ENCODE measurements at places on chromosomes 3 and 15. TPM values are rescaled to one million over a fixed set of nuclear protein-coding genes. Genes with fewer than 3 reads are reported as not detected.

DNA sequence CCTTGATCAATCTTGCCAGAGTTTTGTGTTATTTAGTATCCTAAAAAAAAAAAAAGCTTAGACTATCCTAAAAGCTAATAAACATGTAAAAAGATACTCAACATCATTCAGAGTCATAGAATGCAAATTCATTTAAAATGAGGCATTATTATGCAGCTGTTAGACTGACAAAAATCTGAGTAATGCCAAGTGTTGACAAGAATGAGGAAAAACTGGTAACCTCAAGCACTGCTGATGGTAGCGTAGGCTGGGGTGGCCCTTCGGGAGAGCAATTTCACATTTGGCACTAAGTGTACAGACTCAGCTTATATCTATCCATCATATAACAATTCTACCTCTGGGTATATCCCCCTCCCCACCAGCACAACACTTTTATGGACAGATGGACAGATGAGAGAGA, 280.4 kb downstream of the RAP2B start:
- no peaks in the 10 kb centered on the region for H3K36me3 ChIP-seq
- H3K27ac ChIP-seq: no peak overlapping the region
- no peaks in the 10 kb centered on the region for H3K4me1 ChIP-seq

The NR2E3 gene
- polyA plus RNA-seq: 0.54 TPM

DNA sequence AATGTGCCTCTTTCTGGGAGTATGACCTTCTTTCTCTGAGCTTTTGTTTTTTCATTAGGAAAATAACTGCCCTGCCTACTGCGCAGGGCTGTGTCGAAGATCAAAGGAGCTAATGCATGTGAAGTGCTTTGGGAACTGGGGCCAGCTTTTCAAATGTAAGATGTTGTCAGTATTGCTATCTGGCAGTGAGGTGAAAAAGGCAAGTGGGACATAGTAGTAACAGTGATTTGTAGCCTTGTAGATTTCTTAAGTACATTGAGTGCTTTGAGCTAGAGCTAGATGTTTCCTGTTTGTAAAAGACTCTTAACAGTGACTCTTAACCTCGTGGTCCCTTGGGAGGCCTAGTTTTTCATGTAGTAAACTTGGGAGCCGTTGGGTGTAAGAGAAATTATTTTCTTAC, 126.5 kb downstream of the ECT2 start:
- no peaks in the 10 kb centered on the region for H3K27me3 ChIP-seq
- DNase-seq: no peak
- H3K36me3 ChIP-seq: no peaks in the 10 kb centered on the region
- no peaks in the 10 kb centered on the region for H3K4me1 ChIP-seq

- H3K27ac ChIP-seq: no peak overlapping the region
- DNase-seq: no peak
- H3K36me3 ChIP-seq: no peaks in the 10 kb centered on the region
- no peaks in the 10 kb centered on the region for H3K4me1 ChIP-seq
Observed at GRCh38 chr3:133964547-133964946, 65.2 kb downstream of the SLCO2A1 start.

The SLITRK3 gene
- polyA plus RNA-seq: 1.1 TPM

- DNase-seq: no peak
- no peak overlapping the region for H3K4me3 ChIP-seq
- H3K36me3 ChIP-seq: no peaks in the 10 kb centered on the region
- no peak overlapping the region for H3K27ac ChIP-seq
- H3K4me1 ChIP-seq: no peaks in the 10 kb centered on the region
- no peaks in the 10 kb centered on the region for H3K27me3 ChIP-seq
Observed at GRCh38 chr3:77412021-77412438, 372.1 kb downstream of the ROBO2 start.

The NANOGP8 gene
- 0.30 TPM for polyA plus RNA-seq

DNA sequence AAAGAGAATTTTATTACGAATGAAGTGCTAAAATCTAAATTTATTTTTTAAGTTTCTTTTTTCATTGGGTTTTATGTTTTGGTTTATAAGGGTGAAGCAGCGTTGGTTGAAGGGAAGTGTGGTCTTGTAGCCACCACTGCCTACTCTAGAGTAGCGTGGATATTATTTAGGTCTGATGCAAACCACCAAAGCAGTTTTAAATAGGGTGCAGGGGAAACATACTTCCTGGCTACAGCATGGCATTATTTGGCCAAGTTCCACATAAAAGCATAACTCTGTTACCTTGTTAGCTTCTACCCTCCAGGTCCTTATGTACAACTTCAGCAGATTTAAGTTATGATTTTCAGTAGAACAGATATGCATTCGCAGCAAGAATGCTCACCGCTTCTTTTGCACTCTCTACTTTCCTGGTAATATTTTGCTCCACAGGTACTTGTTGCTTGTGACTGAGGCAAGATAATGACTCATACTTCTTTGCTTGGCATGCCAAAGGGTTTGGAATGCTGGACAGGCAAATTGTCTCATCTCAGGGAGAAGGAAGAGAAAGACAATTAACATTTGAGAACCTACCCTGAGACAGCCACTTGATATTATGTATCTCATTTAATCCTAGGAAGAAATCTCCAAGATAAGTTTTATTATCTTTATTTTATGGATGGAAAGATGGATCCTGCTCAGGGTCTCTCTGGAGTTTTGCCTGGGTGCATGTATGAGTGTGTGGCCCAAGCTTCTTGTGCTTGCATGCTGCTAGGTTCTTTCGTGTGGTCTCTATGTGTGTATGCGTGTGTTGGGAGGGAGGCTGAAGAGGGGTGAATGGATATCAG, 5.4 kb downstream of the TGFBR2 start:
- peaks cover 9% of the 10 kb centered on the region for H3K4me1 ChIP-seq
- H3K27me3 ChIP-seq: no peaks in the 10 kb centered on the region
- no peak overlapping the region for H3K4me3 ChIP-seq
- DNase-seq: no peak
- H3K27ac ChIP-seq: no peak overlapping the region
- H3K36me3 ChIP-seq: no peaks in the 10 kb centered on the region

- H3K4me1 ChIP-seq: peaks cover 14% of the 10 kb centered on the region
- no peaks in the 10 kb centered on the region for H3K27me3 ChIP-seq
- H3K27ac ChIP-seq: peak overlapping the region; percentile 5
- H3K4me3 ChIP-seq: no peak overlapping the region
- peak; percentile 70 for DNase-seq
- H3K36me3 ChIP-seq: no peaks in the 10 kb centered on the region
Observed at GRCh38 chr3:124351430-124352148, 359.7 kb upstream of the ROPN1 start.

The GCSAM gene
- 3.7 TPM for polyA plus RNA-seq

The UNC13C gene
- 1.1 TPM for polyA plus RNA-seq

DNA sequence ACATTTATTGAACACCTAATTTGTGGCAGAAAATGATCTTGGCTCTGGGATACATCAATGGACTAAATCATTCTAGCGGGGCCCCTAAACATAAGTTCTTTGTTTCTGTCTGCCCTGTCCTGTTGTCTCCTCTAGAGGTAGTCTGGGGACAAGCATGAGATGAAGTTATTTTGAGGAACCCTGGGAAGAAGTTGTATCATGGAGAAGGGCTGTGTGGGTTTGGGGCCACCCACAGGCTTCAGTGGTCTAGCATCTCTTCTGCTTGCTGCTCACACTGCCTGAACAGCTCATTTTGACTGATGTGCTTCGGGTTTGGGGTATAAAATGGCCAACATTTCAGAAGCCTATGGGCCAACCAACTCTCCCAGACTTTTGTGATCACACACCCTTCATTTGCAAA, 50.3 kb upstream of the OSBPL11 start:
- no peaks in the 10 kb centered on the region for H3K27me3 ChIP-seq
- peaks cover 37% of the 10 kb centered on the region for H3K4me1 ChIP-seq
- DNase-seq: no peak
- H3K27ac ChIP-seq: no peak overlapping the region
- no peak overlapping the region for H3K4me3 ChIP-seq

DNA sequence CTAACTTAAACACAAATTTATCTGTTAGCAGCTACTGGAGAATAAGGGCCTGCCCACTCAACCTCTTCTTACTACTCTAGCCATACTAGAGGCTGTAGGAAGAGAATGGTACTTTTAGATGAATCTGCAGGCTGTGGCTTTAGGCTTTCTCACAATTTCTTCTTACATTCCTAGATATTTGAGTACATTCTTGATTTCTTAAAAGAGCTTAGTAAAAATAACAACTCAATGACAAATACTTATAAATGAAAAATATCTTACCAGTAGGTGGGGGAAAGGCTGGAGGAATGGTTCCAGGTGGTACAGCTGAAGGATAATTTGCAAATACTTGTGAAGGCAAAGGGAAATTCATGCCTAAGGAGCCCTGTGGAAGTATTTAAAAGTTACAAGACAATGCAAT, 92.9 kb upstream of the GK5 start:
- H3K27ac ChIP-seq: no peak overlapping the region
- H3K36me3 ChIP-seq: peaks cover 30% of the 10 kb centered on the region
- DNase-seq: no peak
- H3K27me3 ChIP-seq: no peaks in the 10 kb centered on the region
- H3K4me3 ChIP-seq: no peak overlapping the region

GRCh38 chr15:47987461-47987860, 133.3 kb upstream of the SLC24A5 start:
- H3K36me3 ChIP-seq: no peaks in the 10 kb centered on the region
- no peak overlapping the region for H3K27ac ChIP-seq
- no peak for DNase-seq
- H3K4me3 ChIP-seq: no peak overlapping the region

The POTEB2 gene
- polyA plus RNA-seq: not detected

Measured in large intestine (tissue), 12 donors.